Femur (tissue), 1 donor: ENCODE measurements at places on chromosomes 4 and X.

DNA sequence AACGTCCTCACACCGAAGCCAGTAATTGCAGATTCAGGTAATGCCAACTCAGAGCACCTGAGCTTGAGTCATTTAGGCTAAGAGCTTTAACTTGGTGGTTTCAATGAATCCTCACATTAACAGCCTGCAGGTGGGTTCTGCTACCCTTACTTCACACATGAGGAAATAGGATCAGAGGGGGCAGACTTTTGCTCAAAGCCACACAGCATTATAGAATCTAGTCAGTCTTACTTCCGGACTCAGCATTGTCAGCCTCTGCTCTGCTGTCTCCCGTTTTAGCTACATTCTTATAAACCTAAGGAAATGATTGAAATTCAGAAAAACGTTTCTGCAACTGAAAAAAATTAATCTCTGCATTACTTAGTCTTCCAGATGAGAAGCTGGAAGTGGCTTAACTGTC lies 6.0 kb downstream of the C4orf50 start:
- no peak for DNase-seq

DNA sequence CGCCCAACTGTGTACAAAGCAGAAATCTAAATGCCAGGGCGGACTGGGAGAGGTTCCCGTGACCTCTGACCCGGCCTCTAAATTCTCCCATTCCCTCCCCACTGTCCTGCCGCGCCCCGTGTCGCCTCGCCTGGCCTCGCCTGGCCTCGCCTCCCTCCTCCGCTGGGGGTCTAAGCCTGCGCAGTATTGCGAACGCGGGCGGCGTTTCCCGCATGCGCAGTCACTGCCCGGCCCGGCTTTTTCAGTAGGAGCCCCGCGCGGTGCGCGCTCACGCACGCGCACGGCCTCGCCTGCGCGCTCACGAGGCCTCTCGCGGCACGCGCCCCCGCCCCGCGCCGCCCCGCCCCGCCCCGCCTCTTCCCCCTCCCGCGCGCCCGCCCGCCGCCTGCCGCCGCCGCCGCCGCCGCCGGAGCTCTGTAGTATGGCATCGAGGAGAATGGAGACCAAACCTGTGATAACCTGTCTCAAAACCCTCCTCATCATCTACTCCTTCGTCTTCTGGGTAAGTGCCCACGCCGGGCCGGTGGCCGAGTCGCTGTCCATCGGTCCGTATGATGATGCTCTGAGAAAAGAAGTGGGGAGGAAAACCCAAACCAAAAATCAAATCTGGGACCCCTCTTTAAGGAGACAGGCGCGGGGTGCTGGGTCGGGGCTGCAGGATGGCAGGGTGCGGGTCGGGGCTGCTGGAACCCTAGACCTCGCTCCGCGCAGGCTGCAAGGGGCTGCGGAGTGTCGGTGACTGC lies at the start of gene TSPAN7:
Gene TSPAN7, plus strand, starts transcription at position 417 of the 743 bp plus-strand sequence. Its CDS starts 5 bp downstream, at position 422.
- DNase-seq = peak; percentile 87

DNA sequence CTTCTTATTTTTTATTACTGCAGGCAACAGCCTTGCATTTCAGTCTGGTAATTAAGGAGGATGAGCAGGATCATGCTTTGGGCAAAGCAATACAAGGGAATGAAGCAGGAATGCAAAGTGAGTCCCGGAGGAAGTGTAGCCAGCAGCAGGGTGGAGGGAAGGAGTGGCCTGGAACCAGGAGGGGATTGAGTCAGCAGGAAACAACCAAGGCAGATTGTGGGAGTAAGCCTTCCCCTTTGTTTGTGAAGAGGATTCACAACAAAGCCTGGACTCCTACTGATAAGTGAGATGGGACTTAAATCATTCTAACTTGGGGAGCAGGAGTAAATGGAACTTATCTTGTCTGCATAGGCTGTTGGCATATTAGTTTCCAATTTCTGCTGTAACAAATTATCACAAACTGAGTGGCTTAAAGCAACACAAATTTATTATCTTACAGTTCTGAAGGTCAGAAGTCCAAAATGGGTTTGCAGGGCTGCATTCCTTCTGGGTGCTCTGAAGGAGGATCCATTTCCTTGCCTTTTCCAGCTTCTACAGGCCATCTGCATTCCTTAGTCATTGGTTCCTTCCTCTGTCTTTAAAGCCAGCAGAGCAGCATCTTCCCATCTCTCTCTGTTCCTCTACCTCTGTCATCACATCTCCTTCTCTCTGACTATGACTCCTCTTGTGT lies 93.2 kb upstream of the AP1S2 start:
- DNase-seq = no peak

DNA sequence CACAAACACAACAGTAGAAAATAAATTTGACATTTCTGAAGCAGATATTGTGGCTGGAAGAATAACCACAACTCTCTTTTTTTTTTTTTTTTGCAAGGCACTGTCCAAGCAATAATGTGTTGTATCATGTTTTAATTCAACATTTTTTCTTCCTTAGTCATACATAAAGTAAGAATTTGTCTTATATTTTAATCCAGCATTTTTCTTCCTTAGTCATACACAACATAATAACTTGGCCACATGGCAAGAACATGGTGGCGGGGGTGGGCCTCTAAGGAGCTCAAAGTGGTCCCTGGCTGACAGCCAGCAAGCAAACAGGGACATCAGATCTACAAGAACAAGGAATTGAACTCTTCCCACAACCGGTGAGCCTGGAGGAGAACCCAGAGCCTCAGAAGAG lies 20.2 kb downstream of the FBXW7 start:
- no peak for DNase-seq

DNA sequence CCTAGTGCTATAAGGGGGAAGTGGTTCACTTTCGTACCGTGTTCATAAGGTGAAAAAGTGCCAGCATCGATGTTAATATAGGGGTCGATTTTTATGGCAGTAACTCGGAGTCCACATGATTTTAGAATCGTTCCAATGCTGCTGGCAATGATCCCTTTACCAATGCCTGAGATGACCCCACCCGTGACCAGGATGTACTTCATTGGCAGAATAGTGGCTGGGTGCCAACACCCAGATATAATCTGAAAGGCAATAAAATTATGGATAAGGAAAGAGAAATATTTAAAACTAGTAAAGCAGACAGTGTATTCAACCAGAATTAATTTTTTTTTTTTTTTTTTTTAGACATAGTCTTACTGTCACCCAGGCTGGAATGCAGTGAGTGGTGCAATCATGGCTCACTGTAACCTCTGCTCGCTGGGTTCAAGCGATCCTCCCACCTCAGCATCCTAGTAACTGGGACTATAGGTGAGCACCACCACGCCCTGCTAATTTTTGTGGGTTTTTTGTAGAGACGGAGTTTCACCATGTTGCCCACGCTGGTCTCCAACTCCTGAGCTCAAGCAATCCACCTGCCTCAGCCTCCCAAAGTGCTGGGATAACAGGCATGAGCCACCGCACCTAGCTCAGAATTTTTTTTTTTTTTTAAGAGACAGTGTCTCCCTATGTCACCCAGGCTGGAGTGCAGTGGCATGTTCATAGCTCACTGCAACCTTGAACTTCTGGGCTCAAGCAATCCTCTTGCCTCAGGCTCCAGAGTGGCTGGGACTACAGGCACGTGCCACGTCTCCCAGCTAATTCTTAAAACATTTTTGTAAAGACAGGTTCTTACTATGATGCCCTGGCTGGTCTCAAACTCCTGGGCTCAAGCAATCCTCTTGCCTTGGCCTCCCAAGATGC lies 9.5 kb downstream of the CTPS2 start:
- no peak for DNase-seq

GRCh38 chrX:72387247-72387646 lies 81.5 kb upstream of the CITED1 start:
- no peak for DNase-seq

GRCh38 chr4:85000343-85000742 lies 33.9 kb upstream of the WDFY3 start:
- no peak for DNase-seq
